Muscle of arm (tissue), 14 donors: ENCODE measurements at places on chromosomes 11 and 22. TPM values are rescaled to one million over a fixed set of nuclear protein-coding genes. Genes with fewer than 3 reads are reported as not detected.

Gene PARVA
- polyA plus RNA-seq, result 35.6 TPM

Gene OR51B5
- polyA plus RNA-seq, result not detected

Gene OR8D4
- not detected for polyA plus RNA-seq

GRCh38 chr11:79973721-79974617 lies 533.1 kb upstream of the TENM4 start:
- no peak for DNase-seq

DNA sequence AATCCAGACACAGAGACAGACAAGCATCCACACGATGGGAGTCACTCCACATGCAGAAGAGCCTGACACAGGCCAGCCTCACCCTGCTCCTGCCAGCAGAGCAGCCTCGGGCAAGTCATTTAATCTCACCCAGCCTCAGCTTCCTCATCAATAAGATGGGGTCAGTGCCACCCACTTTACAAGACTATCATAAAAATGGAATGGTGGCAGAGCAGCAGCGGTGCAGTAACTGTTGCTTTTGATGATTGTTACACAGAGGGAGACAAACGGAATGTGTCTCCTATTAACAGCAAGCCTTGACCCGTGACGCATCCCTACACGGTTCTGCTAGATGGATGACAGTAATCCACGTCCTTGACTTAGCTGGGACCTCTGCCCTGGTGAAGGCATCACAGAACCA lies 26.0 kb upstream of the ARFGAP3 start:
- DNase-seq, result no peak

GRCh38 chr22:32775957-32776356 lies 25.5 kb upstream of the TIMP3 start:
- no peak for DNase-seq

DNA sequence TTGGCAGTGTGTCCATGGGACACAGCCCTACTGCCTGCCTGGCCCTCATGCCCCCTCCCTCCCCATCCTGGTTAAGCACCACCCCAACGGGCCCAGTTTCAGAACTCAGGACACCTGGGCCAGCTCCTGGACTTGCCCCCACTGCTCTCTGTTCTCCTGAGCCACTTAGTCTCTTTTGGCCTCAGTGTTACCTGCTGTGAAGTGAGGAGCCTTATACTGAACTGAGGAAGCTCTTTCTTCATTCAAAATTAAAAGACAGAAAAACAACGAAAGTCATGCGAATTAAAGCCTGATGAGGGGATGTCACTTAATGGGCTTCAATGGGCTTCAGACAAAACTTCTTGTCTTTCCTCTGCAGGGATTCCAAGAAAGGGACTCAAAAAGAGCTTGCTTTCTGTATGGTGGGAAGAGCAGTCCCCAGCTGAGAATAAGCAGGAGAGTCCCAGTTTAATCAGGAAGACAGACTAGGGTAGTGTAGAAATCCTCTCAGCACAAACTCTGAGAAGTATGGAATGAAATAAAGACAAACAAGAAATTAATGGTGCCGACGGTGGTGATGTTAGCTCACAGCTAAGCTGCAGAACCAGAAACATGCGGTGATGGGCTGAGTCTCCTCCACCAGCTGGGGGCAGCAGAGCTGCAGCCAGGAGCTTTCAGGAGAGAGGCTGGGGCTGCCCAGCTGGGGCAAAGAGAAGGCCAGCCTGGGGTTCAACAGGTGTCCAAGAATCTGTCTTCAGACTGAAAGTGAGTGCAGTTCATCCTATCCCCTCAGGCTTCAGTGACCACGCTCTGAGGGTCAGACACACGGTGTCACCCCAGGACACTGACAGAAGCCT lies 101.0 kb downstream of the GGTLC2 start:
- no peak for DNase-seq

DNA sequence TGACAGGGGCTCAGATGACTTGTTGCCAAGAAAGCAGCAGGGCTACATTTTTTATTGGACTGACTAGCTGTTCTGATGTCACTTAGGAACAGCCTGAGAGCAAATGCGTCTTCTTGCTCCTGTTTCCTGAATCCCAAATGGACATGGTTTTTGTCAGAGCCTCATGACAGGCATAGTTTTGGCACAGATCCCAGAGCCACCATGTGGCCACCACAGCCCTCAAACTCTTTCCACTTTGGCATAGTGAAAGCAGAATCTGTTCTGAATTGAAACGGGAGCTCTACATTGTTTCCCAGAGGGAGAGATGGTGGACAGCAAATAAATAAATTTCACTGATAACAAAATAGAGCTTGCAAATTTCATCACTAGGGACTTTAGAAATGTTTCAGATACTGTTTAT lies 222.2 kb downstream of the C11orf87 start:
- DNase-seq, result peak; percentile 23
